T-helper 17 cell (primary cell): ENCODE measurements at places on chromosomes 4 and X.
A peak's percentile ranks its signal among the peaks of the same experiment; 100 is the strongest.

DNA sequence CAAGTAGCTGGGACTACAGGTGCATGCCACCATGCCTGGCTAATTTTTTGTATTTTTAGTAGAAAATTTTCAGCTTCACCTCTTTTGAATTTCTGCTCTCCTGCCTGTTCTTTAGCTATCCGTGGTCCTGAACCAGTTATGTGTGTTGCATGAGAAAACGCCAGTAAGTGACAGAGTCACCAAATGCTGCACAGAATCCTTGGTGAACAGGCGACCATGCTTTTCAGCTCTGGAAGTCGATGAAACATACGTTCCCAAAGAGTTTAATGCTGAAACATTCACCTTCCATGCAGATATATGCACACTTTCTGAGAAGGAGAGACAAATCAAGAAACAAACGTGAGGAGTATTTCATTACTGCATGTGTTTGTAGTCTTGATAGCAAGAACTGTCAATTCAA lies 13.9 kb downstream of the ALB start:
- no peaks in the 10 kb centered on the region for H3K36me3 ChIP-seq
- no peak for DNase-seq
- H3K27ac ChIP-seq, result no peak overlapping the region
- H3K4me1 ChIP-seq, result no peaks in the 10 kb centered on the region
- H3K4me3 ChIP-seq, result no peak overlapping the region

GRCh38 chr4:186144946-186145569 lies 40.6 kb downstream of the FAM149A start:
- DNase-seq, result no peak
- H3K36me3 ChIP-seq, result peaks cover 2% of the 10 kb centered on the region
- H3K27me3 ChIP-seq, result peaks cover 50% of the 10 kb centered on the region
- peaks cover 12% of the 10 kb centered on the region for H3K4me1 ChIP-seq
- H3K27ac ChIP-seq, result no peak overlapping the region
- peak overlapping the region; percentile 86 for H3K4me3 ChIP-seq

- H3K27ac ChIP-seq, result no peak overlapping the region
- peaks cover 20% of the 10 kb centered on the region for H3K27me3 ChIP-seq
- no peaks in the 10 kb centered on the region for H3K4me1 ChIP-seq
- no peak for DNase-seq
Measured at GRCh38 chrX:13863324-13863723, 46.4 kb upstream of the GPM6B start.

- no peaks in the 10 kb centered on the region for H3K27me3 ChIP-seq
- no peak for DNase-seq
- H3K36me3 ChIP-seq, result no peaks in the 10 kb centered on the region
Measured at GRCh38 chr4:136032391-136032790, 1499.9 kb downstream of the PCDH18 start.

DNA sequence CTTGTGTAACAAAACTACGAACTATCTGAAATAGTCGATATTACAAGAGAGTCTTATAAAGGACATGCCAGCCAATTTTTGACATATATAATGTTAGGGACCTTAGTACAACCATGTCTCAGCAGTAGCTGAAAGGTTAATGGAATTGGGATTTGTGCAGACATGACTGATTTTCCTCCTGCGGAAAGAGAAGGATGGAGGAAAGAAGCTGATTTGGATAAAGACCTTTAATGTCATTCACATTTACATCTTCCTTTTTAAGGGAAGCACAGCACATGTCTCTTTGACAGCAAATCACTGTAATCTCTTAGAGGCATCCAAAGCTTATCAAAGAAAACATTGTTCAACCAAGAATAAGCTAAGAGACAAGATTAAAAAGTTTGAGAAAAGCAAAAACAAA lies 1976.2 kb upstream of the IGFBP7 start:
- H3K27ac ChIP-seq, result no peak overlapping the region
- H3K4me1 ChIP-seq, result no peaks in the 10 kb centered on the region
- no peak for DNase-seq
- H3K36me3 ChIP-seq, result no peaks in the 10 kb centered on the region
- H3K4me3 ChIP-seq, result no peak overlapping the region

DNA sequence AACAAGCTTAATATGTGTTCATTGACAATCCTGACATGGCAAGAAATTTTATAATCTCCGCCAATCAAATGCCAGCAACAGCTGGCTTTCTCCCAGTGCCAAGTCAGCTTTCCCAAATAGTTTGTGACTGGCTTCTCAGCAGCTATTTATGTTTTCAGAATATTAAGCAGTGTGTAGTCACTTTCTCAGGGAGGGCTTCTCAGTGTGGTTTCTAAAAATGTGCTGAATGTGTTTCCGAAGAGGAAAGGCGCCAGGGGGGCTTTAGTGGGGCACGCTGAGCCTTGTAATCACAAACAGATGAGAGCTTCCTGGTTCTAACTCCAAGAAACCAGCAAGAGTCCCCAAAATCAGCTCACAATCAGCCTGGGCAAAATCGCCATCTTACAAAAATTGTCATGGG lies 258.7 kb upstream of the CPEB2 start:
- H3K27me3 ChIP-seq, result peaks cover 19% of the 10 kb centered on the region
- no peak for DNase-seq
- H3K27ac ChIP-seq, result no peak overlapping the region
- no peaks in the 10 kb centered on the region for H3K4me1 ChIP-seq
- H3K4me3 ChIP-seq, result no peak overlapping the region

GRCh38 chrX:132712350-132712749 lies 223.5 kb upstream of the MBNL3 start:
- H3K36me3 ChIP-seq, result no peaks in the 10 kb centered on the region
- H3K4me1 ChIP-seq, result no peaks in the 10 kb centered on the region
- H3K27ac ChIP-seq, result no peak overlapping the region

GRCh38 chr4:111639876-111640275 lies 505.4 kb upstream of the FAM241A start:
- H3K4me1 ChIP-seq, result no peaks in the 10 kb centered on the region
- H3K27ac ChIP-seq, result no peak overlapping the region
- no peaks in the 10 kb centered on the region for H3K27me3 ChIP-seq
- H3K36me3 ChIP-seq, result no peaks in the 10 kb centered on the region
- no peak overlapping the region for H3K4me3 ChIP-seq
- DNase-seq, result no peak

DNA sequence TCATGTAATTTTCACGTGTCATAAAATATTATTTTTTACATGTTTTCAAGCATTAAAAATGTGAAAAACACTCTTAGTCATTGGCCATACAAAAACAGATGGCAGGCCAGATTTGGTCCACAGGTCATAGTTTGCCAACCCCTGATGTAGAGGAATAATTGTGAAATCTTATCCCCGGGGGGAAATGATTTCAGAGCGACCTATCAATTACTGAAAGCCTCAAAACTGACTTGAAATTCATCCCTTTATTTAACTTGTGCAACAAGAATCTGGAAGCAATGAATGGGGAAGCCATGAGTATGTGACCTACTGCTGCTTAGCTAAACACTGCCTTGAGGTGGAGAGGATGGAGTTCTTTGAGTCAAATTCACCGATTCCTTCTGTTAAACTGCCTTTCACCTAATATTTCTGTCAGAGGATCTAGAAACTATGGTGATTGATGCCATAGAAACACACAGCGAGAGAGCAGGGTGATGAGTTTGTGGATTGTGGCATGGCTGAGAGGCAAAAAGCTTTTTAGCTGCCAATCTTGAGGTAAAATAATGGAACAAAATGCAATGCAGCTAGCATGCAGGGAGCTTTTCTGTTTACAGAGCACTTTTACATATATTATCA lies 30.3 kb upstream of the BRS3 start:
- H3K36me3 ChIP-seq, result no peaks in the 10 kb centered on the region
- H3K27me3 ChIP-seq, result no peaks in the 10 kb centered on the region
- no peak overlapping the region for H3K27ac ChIP-seq
- H3K4me3 ChIP-seq, result no peak overlapping the region

DNA sequence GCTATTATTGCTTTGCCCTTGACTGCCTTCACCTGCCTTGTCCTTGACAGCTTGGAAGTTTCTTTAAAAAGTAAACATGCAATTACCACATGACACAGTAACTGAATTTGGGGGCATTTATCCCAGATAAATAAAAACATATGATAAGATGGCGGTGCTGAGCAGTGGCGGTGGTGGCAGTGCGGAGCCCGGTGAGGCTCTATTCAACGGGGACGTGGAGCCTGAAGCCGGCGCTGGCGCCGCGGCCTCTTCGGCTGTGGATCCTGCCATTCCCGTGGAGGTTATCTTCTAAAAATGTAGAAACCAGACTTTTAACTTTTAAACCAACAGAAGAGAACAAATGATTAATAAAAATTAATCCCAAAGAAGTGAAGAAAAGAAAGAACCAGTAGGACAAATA lies 59.7 kb upstream of the ZDHHC15 start:
- no peaks in the 10 kb centered on the region for H3K4me1 ChIP-seq
- no peaks in the 10 kb centered on the region for H3K27me3 ChIP-seq

DNA sequence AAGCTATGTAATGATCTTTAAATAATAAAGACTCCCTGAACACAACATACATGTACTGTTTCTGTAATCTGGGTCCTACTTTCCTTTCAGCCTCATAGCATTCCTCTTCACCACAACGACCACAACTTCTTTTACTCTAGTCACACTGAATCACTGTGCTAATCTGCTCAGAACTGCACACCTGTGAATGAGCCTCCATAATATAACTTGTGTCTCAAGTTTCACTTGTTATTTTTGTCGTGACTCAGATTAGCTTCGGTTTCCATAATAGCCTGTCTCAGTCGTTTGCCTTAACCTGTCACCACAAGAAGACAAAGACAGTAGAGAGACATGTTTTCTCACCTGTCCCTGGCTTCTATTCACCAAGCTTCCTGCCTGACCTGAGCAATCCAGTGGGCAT lies 61.8 kb downstream of the MAGED1 start:
- no peaks in the 10 kb centered on the region for H3K36me3 ChIP-seq
- no peak overlapping the region for H3K27ac ChIP-seq
- no peaks in the 10 kb centered on the region for H3K4me1 ChIP-seq
- DNase-seq, result no peak
- H3K27me3 ChIP-seq, result peaks cover 16% of the 10 kb centered on the region

DNA sequence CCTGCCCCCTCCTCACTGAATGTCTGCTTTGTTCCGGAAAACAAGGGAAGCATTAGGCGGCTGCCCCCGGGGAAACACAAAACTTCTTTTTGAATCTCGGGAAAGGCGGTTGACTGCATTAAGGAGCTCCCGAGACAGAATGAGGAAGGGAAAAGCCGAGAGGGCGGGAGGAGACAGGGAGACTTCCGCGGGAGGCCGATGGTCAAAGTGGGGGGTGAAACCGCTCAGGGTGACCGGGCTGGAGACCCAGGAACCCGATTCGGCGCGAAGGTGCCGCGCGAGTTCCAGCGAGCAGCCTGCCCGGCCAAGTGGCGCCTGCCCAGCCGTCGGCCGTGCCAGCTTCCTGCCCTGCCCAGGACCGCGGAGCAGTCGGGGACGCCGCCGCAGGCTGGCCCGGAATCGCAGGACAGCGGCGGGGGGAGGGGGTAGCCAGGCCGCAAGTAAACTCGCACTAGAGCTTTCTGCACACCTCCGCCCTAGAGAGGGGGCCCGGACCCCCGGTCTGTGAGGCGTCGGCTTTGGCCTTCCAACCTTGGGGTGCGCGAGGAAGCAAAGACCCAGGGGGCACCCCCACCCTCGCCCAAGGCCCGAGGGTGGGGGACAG lies 55.1 kb upstream of the BCOR start:
- H3K36me3 ChIP-seq, result no peaks in the 10 kb centered on the region
- H3K27ac ChIP-seq, result no peak overlapping the region
- no peaks in the 10 kb centered on the region for H3K27me3 ChIP-seq
- peaks cover 6% of the 10 kb centered on the region for H3K4me1 ChIP-seq

DNA sequence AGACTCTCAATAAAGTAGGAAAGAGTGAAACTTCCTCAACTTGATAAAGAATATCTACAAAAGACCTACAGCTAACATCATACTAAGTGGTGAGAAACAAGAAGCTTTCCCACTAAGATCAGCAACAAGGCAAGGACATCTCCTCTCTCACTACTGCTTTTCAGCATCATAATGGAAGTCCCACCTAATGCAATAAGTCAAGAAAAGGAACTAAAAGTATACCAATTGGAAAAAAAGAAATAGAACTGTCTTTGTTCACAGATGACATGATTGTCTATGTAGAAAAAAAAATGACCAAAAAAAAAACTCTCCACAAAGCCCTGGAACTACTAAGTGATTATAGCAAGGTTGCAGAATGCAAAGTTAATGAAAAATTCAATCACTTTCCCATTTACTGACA lies 25.1 kb upstream of the SH3RF1 start:
- no peak for DNase-seq
- H3K4me3 ChIP-seq, result no peak overlapping the region
- peaks cover 3% of the 10 kb centered on the region for H3K4me1 ChIP-seq
- no peak overlapping the region for H3K27ac ChIP-seq

- no peak overlapping the region for H3K4me3 ChIP-seq
- H3K4me1 ChIP-seq, result peaks cover 9% of the 10 kb centered on the region
- H3K36me3 ChIP-seq, result no peaks in the 10 kb centered on the region
- DNase-seq, result no peak
- H3K27ac ChIP-seq, result peak overlapping the region; percentile 27
Measured at GRCh38 chr4:40502934-40503333, 126.7 kb downstream of the RBM47 start.

- H3K4me1 ChIP-seq, result no peaks in the 10 kb centered on the region
- no peak overlapping the region for H3K4me3 ChIP-seq
- H3K27ac ChIP-seq, result no peak overlapping the region
- H3K36me3 ChIP-seq, result peaks cover 2% of the 10 kb centered on the region
- no peak for DNase-seq
Measured at GRCh38 chr4:84740057-84740456, 157.1 kb downstream of the CDS1 start.

DNA sequence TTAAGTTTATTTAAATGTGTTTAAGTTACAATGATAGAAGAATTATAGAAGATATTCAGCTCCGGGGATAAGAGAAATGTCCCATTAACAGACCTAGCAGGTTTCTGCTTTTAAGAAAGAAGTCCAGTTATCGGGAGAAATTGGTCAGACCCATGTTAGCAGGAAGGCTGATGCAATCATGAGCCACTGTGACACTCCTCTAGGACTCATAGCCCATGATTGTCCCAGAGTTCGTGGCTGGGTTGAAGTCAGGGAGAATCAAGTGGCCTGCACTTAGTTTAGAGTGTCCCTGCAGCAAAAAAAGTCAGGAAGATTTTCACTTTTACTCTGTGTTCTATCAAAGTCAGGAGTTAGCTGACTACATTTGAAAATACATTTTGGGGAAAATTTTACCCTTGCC lies 72.0 kb downstream of the TMEM144 start:
- no peaks in the 10 kb centered on the region for H3K36me3 ChIP-seq
- no peaks in the 10 kb centered on the region for H3K4me1 ChIP-seq
- H3K27me3 ChIP-seq, result peaks cover 12% of the 10 kb centered on the region
- no peak overlapping the region for H3K4me3 ChIP-seq
- DNase-seq, result no peak

- no peaks in the 10 kb centered on the region for H3K4me1 ChIP-seq
- no peaks in the 10 kb centered on the region for H3K27me3 ChIP-seq
- H3K4me3 ChIP-seq, result no peak overlapping the region
- DNase-seq, result no peak
- H3K27ac ChIP-seq, result no peak overlapping the region
Measured at GRCh38 chr4:157572284-157572683, 351.8 kb downstream of the GRIA2 start.

GRCh38 chr4:77263247-77263646 lies 106.2 kb downstream of the CCNG2 start:
- H3K36me3 ChIP-seq, result no peaks in the 10 kb centered on the region
- H3K4me3 ChIP-seq, result no peak overlapping the region
- no peak overlapping the region for H3K27ac ChIP-seq
